ENCODE measurements at places on chromosomes 3 and 15.

- no peak for DNase-seq
These were observed 74.4 kb upstream of the HES1 start for GRCh38 chr3:194061421-194062030.

- DNase-seq: no peak
These were observed 71.3 kb downstream of the SMAD6 start for GRCh38 chr15:66773129-66773873.

DNA sequence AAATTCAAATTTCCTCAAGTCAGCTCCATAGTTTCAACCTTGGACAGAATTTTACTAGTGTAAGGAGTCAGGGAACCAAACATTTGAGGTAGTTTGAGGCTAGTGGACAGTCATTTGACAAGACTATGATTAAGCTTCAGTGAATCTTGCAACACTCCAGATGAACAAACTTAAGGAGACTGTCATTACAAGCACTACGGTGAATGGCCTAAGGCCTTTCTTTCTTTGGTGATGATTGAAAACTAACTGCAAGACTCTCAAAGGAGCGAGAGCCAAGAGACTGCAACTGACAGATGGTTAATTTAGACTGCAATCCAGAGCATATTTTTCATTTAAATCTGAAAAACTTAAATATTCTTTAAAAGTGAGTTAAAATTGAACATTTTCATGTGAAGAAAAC is 272.3 kb upstream of the NECTIN3 start:
- no peak for DNase-seq

GRCh38 chr3:66386925-66387650 is 113.7 kb downstream of the LRIG1 start:
- no peak for DNase-seq

- DNase-seq: peak; percentile 48
These were observed 106.4 kb downstream of the FBLN2 start for GRCh38 chr3:13655061-13655913.

- no peak for DNase-seq
These were observed 504.6 kb upstream of the NECTIN3 start for GRCh38 chr3:110567029-110567428.

DNA sequence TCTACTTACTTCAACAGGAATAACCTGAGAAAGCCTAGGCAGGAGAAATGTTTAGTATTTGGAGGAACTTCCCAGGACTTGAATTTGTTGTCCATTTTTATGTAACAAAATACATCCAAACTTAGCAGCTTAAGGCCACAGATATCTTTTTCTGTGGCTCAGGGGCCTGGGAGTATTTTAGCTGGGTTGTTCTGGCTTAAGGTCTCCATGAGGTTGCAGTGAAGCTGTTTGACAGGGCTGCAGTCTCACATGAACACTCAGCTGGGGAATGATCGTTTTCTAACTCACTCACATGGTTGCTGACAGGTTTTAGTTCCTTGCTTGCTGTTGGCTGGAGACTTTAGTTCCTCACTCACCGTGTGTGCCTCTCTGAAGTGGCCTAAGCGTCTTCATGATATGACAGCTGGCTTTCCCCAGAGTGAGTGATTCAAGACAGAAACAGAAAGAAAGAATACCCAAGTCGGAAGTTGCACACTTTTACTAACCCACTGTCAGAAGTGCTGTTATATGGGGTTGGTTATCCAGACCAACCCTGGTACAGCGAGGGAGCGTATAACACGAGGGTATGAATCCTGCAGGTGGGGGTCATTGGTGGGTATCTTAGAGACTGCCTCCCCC is 229.7 kb upstream of the TBL1XR1 start:
- DNase-seq: peak; percentile 31

DNA sequence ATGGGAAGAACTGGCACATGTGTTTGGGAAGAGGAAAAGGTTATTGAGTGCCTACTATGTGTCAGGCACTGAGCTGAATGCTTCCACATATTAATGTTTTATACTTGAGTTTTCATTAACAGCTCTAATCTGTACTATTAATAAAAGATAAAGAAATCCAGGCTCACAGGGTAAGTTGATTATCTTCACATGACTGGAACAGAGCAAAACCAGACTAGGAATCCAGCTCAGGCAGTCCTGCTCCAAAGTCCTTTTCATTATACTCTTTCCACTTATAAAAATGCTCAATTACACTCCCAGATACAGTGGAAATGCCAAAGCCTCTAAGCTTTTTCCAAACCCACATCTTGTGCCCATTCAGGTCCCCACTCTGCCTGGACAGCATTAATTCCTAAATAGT is 97.6 kb downstream of the TNIK start:
- no peak for DNase-seq

- DNase-seq: no peak
These were observed 1.2 kb downstream of the PSTPIP1 start for GRCh38 chr15:76996076-76996525.
